ENCODE measurements at places on chromosomes 3 and 15. TPM values are rescaled to one million over a fixed set of nuclear protein-coding genes. Genes with fewer than 3 reads are reported as not detected.
A peak's percentile ranks its signal among the peaks of the same experiment; 100 is the strongest.

DNA sequence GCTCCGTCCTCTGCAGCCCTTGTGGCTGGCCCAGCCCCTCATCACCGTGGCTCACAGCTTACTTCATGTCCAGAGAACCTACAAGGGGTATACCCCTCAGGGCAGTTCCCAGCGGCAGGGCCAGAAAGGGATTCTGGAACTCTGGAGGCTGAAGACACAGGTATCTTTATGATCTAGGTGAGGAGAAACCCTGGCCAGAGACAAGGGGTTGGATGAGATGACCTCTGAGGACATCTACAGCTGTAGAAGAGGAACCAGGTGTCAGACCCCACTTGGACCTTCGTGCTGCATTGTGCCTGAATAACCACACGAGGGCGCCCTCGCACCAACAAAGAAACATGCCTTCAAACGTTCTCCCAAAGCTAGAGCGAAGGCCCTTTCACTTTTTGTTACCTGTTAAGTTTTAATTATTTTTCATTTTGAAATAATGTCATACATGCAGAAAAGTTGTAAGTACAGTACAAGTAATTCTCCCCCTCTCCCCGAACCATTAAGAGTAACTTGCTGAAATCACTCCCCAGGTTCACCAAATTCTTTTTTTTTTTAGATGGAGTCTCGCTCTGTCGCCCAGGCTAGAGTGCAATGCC, 118.7 kb upstream of the SMAD3 start:
- no peak overlapping the region for H3K27ac ChIP-seq
- H3K4me1 ChIP-seq, result no peaks in the 10 kb centered on the region
- no peaks in the 10 kb centered on the region for H3K36me3 ChIP-seq

GRCh38 chr3:131819381-131820055, 215.3 kb downstream of the CPNE4 start:
- no peaks in the 10 kb centered on the region for H3K27me3 ChIP-seq
- no peak for DNase-seq
- no peaks in the 10 kb centered on the region for H3K36me3 ChIP-seq
- H3K4me3 ChIP-seq, result no peak overlapping the region
- H3K27ac ChIP-seq, result no peak overlapping the region

GRCh38 chr3:138600100-138600745, 6.2 kb upstream of the CEP70 start:
- H3K27me3 ChIP-seq, result no peaks in the 10 kb centered on the region
- no peak overlapping the region for H3K27ac ChIP-seq
- no peak for DNase-seq
- H3K36me3 ChIP-seq, result no peaks in the 10 kb centered on the region
- H3K4me3 ChIP-seq, result no peak overlapping the region

- H3K4me1 ChIP-seq, result peaks cover 66% of the 10 kb centered on the region
- H3K36me3 ChIP-seq, result no peaks in the 10 kb centered on the region
- H3K27ac ChIP-seq, result peak overlapping the region; percentile 14
- peak; percentile 77 for DNase-seq
- no peaks in the 10 kb centered on the region for H3K27me3 ChIP-seq
- H3K4me3 ChIP-seq, result no peak overlapping the region
These were observed 47.5 kb downstream of the RAB11A start for GRCh38 chr15:65916664-65917406.

DNA sequence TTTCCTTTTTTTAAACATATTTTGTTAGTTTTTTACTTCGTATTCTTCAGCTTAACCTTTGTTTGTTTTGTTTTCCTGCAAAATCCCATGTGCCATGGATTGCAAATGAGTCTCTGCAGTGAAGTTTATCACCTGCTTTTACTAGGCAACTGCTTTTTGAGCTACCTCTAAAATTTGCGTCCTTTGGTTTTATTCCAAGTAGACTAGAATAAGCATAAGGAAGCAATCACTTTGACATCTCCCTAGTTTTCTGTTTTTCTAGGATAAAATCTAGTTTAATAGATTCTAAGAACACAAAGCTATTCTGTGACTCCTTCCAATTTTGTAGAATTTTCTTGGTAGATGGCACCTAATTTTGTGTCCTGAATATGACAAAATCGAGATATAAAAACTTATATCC, 1059.2 kb downstream of the OTOL1 start:
- no peak for DNase-seq
- no peaks in the 10 kb centered on the region for H3K36me3 ChIP-seq
- no peak overlapping the region for H3K4me3 ChIP-seq
- no peaks in the 10 kb centered on the region for H3K27me3 ChIP-seq

- no peak overlapping the region for H3K4me3 ChIP-seq
- peak; percentile 53 for DNase-seq
- no peaks in the 10 kb centered on the region for H3K27me3 ChIP-seq
- no peaks in the 10 kb centered on the region for H3K36me3 ChIP-seq
- no peaks in the 10 kb centered on the region for H3K4me1 ChIP-seq
These were observed 25.5 kb downstream of the DPH3 start for GRCh38 chr3:16239086-16239770.

DNA sequence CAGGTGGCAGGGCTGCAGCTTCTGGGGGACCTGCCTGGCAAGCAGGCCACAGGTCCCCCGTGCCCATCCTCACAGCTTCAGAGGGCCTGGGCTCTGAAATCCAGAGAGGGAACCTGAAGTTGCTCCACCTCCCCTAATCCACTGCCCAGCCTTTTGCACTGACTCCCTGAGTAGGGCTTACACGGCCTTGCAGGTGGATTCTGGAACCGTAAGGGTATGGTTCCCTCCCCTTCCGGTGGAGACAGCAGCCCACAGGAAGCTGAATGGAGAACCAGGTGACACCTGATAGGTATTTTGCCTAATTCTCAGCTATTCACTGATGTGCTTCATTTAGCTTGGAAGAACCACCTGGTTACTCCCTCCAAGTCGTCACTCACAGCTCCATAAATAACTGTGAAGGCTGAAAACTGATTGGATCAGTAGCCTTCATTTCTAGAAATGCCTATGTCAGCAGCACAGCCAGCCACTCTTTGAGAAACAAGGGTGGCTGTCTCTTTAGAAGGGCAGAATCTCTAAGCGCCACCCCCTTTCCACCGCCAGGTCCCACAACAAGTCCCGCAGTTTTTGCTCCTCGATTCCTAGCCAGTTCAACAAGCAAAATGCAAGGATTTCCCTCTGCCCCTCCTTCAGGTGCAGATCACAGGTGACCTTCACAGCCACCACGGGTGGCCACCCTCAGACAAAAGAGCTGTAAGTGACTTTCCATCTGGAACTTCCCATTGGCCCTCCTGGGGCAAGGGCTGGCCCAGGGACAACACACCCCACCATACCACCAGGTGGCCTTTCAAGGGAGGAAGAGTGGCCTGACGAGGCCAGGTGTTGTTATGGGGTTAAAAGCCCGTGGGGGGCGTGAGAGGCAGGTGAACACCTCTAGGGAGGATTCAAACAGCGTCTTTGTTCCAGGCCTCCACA, 112.9 kb downstream of the SEC22A start:
- no peak overlapping the region for H3K27ac ChIP-seq
- H3K4me1 ChIP-seq, result no peaks in the 10 kb centered on the region
- no peaks in the 10 kb centered on the region for H3K36me3 ChIP-seq

GRCh38 chr15:37080261-37080921, 20.0 kb downstream of the MEIS2 start:
- H3K4me1 ChIP-seq, result peaks cover 11% of the 10 kb centered on the region
- no peaks in the 10 kb centered on the region for H3K36me3 ChIP-seq
- H3K27me3 ChIP-seq, result no peaks in the 10 kb centered on the region
- no peak overlapping the region for H3K4me3 ChIP-seq
- DNase-seq, result no peak
- H3K27ac ChIP-seq, result no peak overlapping the region

DNA sequence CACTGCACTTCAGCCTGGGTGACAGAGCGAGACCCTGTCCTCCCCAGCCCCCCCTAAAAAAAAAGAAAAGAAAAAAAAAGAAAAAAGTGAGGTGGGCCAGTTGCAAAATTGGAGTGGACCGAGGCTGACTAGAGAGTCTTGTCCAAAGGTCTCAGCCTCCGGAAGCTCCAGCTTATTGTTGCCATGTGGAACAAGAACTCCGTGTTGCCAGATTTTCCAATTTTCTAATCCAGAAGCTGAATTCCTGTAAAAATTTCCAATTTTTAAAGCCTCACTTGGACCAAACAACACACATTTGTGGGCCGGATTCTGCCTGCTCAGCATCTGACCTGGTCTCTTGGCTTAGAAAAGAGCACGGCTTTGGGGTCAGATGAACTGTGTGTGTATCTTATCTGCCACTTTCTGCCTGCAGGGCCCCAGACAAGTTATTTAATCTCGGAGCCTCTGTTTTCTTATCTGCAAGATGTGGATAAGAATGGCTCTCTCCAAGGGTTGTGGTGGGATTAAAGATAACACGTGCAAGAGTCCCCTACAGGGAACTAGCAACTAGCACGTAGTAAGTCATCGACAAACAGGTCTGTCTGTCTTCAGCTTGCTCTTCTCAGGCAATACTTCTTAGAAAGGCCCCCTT, 73.7 kb upstream of the TLE3 start:
- H3K36me3 ChIP-seq, result no peaks in the 10 kb centered on the region
- peaks cover 8% of the 10 kb centered on the region for H3K27me3 ChIP-seq
- H3K4me1 ChIP-seq, result no peaks in the 10 kb centered on the region
- no peak overlapping the region for H3K4me3 ChIP-seq
- DNase-seq, result peak; percentile 10

DNA sequence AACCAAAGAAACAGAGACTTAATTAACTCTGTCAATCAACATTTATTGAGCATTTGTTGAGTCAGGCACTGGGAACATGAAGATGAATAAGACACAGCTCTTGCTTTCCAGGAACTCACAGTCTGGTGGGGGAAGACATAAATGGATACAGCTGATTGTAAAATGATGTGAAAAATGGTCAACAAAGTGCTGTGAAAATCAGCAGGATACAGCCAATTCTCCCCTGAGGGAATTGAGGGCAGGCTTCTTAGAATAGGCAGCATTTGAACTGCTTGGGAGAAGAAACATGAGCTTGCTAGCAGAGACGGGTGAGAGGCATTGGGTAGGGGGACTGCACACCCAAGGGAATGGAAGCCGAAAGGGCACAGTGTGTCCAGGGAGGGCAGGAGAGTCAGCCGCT, 41.1 kb downstream of the MFSD1 start:
- no peaks in the 10 kb centered on the region for H3K4me1 ChIP-seq
- DNase-seq, result no peak
- H3K27me3 ChIP-seq, result no peaks in the 10 kb centered on the region
- no peak overlapping the region for H3K27ac ChIP-seq
- no peaks in the 10 kb centered on the region for H3K36me3 ChIP-seq

GRCh38 chr3:56302417-56302816, 165.8 kb downstream of the ERC2 start:
- H3K36me3 ChIP-seq, result no peaks in the 10 kb centered on the region
- H3K4me1 ChIP-seq, result no peaks in the 10 kb centered on the region

GRCh38 chr3:154029926-154030325, 91.3 kb upstream of the ARHGEF26 start:
- no peak overlapping the region for H3K27ac ChIP-seq
- no peaks in the 10 kb centered on the region for H3K4me1 ChIP-seq
- H3K4me3 ChIP-seq, result no peak overlapping the region
- DNase-seq, result no peak
- H3K36me3 ChIP-seq, result no peaks in the 10 kb centered on the region

DNA sequence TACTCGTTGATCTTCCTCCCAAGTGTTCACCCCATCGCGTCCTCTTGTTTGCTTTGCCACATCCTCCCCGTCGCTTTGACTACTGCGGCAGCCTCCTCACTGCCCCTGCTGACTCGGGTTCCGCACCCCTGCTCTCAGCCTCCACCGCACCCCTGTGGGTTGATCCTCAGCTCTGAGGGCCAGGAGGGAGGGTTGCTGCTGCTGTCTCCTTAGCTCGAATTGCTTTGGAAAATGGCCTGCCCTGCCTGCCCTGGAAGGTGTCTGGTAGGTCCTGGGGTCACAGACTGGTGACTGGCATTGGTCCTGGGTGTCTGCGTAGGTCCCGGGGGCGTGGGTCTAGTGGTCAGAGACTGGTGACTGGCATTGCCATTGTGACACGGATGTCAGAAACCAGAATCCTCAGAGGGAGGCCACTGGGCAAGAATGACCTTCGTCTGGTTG, 9.4 kb downstream of the MUC4 start:
- peaks cover 39% of the 10 kb centered on the region for H3K4me1 ChIP-seq
- peaks cover 8% of the 10 kb centered on the region for H3K27me3 ChIP-seq
- H3K27ac ChIP-seq, result no peak overlapping the region
- H3K4me3 ChIP-seq, result no peak overlapping the region

MB21D2 gene
- 1.8 TPM for total RNA-seq

TM4SF4 gene
- not detected for total RNA-seq

TLR9 gene
- total RNA-seq, result 7.7 TPM

CCR3 gene
- 0.60 TPM for total RNA-seq

RETNLB gene
- total RNA-seq, result not detected

SLC2A2 gene
- total RNA-seq, result not detected

CCR9 gene
- 2.9 TPM for total RNA-seq
